RPMI7951 (cell line): ENCODE measurements at places on chromosomes 4 and X.

- DNase-seq = no peak
Measured at GRCh38 chrX:143934542-143934941, 50.7 kb downstream of the UBE2NL start.

- DNase-seq = no peak
Measured at GRCh38 chrX:17860811-17861488, at the start of gene RAI2. TSS of gene RAI2 (minus strand) at chrX:17861298. CDS start at chrX:17802010, 59,288 bp downstream.

DNA sequence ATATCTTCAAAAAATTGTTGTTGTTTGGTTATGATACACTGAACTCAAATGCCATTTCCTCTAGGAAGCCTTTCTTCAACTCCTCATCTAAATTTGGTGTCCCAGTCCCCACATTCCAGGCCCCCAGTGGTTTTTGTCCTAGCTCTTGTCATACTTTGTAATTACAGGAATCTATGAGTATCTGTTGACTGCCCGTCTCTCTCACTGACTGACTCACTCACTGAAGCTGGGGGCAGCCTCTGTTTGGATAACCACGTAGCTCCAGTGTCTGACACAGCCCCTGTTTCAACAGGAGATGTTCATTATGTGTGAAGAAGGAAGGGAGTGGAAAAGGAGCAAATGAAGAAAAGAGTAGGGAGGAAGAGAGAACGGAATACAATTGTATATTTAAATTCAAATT is 284.1 kb upstream of the TENM3 start:
- DNase-seq = peak; percentile 84

- peak; percentile 2 for DNase-seq
Measured at GRCh38 chr4:13143222-13144070, 340.7 kb downstream of the RAB28 start.

GRCh38 chr4:94545296-94545695 is 93.6 kb downstream of the PDLIM5 start:
- peak; percentile 57 for DNase-seq

- no peak for DNase-seq
Measured at GRCh38 chr4:29199485-29199884, 1520.7 kb upstream of the PCDH7 start.

GRCh38 chrX:134591502-134591901 is 66.8 kb downstream of the PLAC1 start:
- DNase-seq = no peak
